ENCODE measurements at places on chromosomes 7 and 10.

DNA sequence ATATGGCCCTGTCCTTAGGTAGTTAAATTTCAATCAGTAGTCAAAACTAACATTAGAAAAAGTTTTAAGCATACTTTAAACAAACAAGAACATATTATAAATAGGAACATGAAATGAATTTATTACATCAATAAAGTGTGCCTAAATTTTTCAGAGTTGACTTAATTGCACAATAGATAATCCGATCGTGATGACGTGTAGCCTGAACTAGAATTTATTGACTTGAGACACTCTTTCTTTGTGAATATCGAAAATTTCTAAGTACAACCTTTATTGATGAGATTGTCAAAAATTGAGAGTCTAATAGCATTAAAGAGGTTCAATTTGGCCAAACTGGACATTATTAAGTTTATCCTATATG lies 56.0 kb downstream of the CALD1 start:
- H3K27ac ChIP-seq: no peak overlapping the region
- H3K4me3 ChIP-seq: no peak overlapping the region
- H3K4me1 ChIP-seq: no peaks in the 10 kb centered on the region

DNA sequence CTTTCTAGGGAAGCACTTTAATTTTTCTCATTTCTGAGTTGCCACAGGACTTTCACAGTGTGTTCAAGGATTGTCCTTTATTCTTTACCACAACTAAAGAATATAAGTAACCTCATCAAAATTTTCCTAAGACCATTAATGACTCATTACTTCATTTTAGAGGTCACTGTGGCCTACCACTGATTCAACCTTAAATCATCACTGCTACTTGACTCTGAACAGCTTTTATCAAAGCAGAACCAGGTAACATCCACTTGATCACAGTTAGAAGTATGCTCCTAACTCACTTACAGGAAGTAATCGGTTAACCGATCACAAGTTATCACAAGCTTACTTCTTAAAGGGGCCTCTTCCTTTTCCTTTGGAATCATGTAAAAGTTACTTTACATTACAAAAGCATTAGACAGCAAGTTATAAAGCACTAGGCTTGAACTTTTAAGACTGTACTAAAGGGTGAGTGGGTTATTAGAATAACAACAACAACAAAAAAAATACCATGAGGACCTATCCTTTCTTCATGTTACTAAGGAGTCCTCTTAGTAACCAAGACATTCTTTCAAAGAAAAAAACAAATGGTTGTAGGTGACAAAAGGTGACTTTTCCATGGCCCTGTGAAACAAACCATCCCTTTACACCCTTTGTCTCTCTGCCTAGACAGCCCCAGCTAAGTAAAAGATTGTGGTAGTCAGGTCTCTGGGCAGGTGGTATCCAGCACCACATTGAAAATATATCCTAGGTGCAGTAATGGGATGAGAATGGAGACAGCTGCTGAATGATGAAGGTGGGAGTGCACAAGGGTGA lies 40.0 kb upstream of the PDK4 start:
- no peaks in the 10 kb centered on the region for H3K27me3 ChIP-seq
- DNase-seq: no peak
- no peaks in the 10 kb centered on the region for H3K36me3 ChIP-seq
- H3K4me3 ChIP-seq: no peak overlapping the region
- H3K27ac ChIP-seq: no peak overlapping the region
- H3K4me1 ChIP-seq: peaks cover 3% of the 10 kb centered on the region

- H3K36me3 ChIP-seq: no peaks in the 10 kb centered on the region
- peak overlapping the region; percentile 65 for H3K4me3 ChIP-seq
- H3K27me3 ChIP-seq: peaks cover 2% of the 10 kb centered on the region
These were observed 107.3 kb downstream of the SNX10 start for GRCh38 chr7:26398756-26399509.

GRCh38 chr7:29499932-29500331 lies 63.7 kb upstream of the PRR15 start:
- H3K4me3 ChIP-seq: no peak overlapping the region
- H3K36me3 ChIP-seq: peaks cover 62% of the 10 kb centered on the region
- no peaks in the 10 kb centered on the region for H3K27me3 ChIP-seq
- no peak overlapping the region for H3K27ac ChIP-seq
- no peaks in the 10 kb centered on the region for H3K4me1 ChIP-seq

DNA sequence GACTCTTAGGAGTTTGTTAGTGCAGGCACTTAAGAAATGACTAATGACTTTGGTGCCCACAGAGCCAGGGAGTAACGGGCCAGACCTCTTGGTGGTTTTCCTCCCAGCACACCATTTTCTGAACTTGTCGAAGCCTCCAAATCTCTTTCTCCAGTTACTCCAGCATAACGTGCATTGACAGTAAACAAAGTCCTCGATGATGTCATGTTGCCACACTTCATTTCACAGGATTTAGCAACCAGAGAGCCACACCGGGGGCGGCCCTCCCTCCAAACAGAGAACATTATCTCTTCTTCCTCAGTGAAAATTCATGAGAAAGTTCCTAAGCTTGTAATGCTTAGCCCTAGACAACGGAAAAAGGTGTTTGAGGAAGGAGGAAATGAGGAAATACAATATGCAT lies 4.0 kb upstream of the SVOPL start:
- no peaks in the 10 kb centered on the region for H3K27me3 ChIP-seq
- no peaks in the 10 kb centered on the region for H3K4me1 ChIP-seq
- no peak for DNase-seq
- no peaks in the 10 kb centered on the region for H3K36me3 ChIP-seq

DNA sequence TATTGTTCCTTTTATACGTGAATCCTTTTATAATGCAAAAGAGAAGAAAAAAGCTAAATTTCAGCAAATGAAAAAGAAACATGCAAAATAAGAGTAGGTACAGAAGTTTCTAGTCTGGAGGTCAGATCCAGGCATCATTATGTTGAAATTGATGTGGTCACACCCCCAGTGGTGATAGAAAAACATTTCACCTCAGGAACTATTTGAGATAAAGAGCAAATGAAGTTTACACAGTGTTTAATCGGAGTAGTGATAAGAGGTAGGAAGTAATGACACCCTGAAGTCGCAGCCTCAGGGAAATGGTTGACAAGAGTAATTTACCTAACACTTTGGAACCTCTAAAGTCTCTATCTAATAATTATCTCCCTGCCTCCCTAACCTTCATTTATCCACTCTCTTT lies 536.0 kb upstream of the STEAP1 start:
- no peaks in the 10 kb centered on the region for H3K27me3 ChIP-seq
- H3K4me1 ChIP-seq: no peaks in the 10 kb centered on the region
- no peak for DNase-seq

GRCh38 chr7:50346545-50347497 lies 42.3 kb downstream of the IKZF1 start:
- peaks cover 40% of the 10 kb centered on the region for H3K4me1 ChIP-seq
- H3K4me3 ChIP-seq: no peak overlapping the region
